T-cell (primary cell): ENCODE measurements at places on chromosomes 6 and 20. TPM values are rescaled to one million over a fixed set of nuclear protein-coding genes. Genes with fewer than 3 reads are reported as not detected.
A peak's percentile ranks its signal among the peaks of the same experiment; 100 is the strongest.

SLC52A3 gene
- not detected for total RNA-seq

MAS1 gene
- total RNA-seq = not detected

PHF3 gene
- total RNA-seq = 99.1 TPM

KHDC1L gene
- not detected for total RNA-seq

GLP1R gene
- total RNA-seq = not detected

PRKN gene
- total RNA-seq = 7.7 TPM

TOX2 gene
- 3.0 TPM for total RNA-seq

DNA sequence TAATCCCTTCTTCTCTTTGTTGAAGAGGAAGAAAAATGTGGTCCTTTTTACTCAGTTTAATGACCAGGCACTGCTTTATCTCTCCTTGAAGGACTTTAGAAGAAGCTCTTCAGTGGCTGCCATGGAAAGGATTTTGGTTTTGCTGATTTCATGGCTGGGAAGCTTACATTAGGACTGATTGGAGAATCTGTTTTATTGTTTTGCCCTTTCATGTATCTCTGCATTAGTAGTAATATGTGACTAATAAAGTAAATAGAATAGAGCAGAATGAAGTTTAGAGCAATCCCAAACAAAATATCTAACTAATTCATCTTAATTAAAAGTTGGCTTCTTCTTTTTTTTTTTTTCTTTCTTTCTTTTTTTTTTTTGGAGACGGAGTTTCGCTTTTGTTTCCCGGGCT lies 502.9 kb downstream of the HAO1 start:
- no peak for DNase-seq

- no peak for DNase-seq
These were observed 152.9 kb upstream of the COL21A1 start for GRCh38 chr6:56400273-56400672.

DNA sequence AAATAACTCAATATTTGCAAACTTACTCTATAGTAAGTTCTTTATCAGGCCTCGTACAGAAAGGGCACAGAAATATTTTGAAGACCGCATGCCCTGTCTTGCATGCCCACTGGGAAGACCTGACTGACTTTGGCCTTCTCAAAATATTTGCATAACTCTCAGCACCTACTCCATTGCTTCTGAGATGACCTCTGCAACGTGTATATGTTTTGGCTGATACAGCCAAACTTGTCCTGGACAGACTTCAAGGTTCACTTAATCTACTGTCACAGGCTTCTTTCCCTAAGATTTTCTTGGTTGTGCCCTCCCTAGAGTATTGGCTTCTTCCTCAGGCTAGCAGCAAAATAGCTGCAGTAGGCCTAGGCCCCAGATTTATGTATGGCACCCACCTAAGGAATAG lies 21.5 kb upstream of the SERINC3 start:
- DNase-seq = no peak

GRCh38 chr20:53081916-53082863 lies 110.0 kb downstream of the TSHZ2 start:
- no peak for DNase-seq

GRCh38 chr6:15343490-15344191 lies 97.8 kb downstream of the JARID2 start:
- no peak for DNase-seq

DNA sequence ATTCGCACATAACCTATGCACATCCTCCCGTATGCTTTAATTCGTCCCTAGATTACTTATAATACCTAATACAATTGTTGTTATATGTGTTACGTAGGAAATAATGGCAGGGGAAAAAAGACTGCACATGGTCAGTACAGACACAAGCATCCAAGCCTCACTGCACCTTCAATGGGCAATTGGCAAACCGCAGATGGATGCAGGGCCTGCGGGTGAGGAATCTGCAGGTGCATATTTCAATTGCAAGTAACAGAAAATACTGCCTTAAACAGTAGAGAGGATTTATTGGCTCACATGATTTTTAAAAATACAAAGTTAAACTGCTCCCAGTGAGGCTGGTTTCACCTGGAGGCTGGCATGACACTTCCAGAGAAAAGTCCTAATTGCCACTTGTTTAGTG lies 142.1 kb upstream of the MLN start:
- DNase-seq = no peak

DNA sequence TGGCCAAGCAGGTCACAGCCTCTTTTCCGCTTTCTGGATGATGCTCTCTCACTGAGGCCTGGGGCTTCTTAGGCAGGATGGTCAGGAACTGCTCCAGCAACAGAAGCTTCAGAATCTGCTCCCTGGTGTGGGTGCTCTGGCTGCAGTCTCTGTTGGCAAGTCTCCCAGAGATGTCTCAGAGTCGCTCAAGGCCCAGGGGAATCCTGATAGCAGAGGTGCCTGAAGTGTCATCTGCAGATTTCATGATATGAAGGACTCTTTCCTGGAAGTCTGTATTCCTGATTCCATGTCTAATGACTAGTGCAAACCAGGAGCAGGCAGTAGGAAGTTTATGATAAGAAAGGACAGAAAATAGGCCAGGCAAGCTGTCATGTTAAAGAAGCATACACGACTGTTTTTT lies 20.3 kb downstream of the ZSCAN31 start:
- DNase-seq = no peak

GRCh38 chr6:52136055-52136454 lies 48.6 kb upstream of the PKHD1 start:
- DNase-seq = no peak

GRCh38 chr6:43053545-43054205 lies at the start of gene CUL7:
Gene CUL7 (minus strand): TSS chr6:43053851. CDS start chr6:43052788, 1,063 bp downstream.
- peak; percentile 90 for DNase-seq

DNA sequence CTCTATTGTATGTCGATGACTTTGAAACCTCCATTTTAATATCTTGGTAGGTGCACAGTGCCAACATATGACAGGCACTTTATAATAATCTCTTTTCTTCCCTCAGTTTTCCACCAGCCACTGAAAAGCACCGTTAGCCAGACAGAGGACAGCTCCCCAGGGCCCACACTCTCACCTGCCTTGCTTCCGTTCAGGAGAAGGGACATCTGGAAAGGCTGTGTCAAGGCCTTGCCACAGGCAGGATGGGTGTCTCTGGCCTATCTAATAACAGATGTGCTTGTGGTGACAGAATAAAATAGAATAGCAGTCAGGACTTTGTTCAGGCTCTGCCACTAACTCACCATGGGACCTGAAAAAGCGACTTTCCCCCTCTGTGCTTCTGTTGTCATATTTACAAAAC lies 75.5 kb upstream of the CCDC167 start:
- DNase-seq = no peak

DNA sequence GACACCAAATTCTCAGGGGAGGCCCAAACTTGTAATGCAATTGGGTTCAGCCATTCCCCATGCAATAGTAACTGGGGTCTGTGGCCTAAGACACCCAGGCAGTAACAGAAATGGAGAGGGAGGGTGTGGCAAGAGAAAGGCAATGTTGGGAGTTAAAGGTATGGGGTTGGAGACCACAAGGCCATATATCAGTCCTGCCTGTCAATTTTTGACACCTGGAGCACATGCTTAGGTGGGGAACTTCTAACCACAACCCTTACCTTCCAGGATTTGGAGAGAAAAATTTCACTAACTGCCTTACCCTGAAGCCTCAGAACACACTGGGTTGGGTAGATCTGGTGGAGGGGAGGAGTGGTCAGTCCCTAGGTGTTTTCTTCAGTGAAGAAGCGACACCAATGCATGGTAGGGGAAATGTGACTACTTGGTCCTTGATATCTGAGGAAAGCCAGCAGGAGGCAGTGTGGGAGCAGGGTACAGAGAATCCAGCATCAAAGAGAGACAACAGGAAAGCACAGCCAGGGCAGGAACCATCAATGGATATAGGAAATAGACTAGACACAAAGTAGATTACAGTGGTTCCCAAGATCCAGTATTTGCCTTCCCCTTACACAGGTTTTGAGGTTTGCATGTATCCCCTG lies 6.8 kb upstream of the USP49 start:
- peak; percentile 54 for DNase-seq

DNA sequence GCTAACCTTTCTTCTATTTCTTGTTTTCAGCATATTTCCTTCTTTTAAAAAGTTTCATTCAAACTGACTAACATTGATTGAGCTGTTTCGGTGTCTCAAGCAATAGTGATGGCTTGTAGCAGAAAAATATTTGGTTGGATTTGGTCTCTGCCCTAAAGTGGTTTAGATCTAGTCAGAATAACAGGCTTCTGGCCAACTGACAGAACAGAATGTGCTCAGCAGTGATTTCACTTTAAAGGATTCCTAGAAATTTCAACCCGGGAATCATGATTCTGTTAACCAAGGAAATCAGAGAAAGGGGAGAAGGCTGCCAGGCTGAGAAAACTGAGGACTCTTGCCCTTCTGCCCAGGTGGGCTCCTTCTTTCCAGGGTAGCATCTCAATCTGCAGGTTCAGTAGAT lies 16.6 kb upstream of the GSTA1 start:
- no peak for DNase-seq

- no peak for DNase-seq
These were observed 131.2 kb upstream of the CDH4 start for GRCh38 chr20:61120595-61121515.

DNA sequence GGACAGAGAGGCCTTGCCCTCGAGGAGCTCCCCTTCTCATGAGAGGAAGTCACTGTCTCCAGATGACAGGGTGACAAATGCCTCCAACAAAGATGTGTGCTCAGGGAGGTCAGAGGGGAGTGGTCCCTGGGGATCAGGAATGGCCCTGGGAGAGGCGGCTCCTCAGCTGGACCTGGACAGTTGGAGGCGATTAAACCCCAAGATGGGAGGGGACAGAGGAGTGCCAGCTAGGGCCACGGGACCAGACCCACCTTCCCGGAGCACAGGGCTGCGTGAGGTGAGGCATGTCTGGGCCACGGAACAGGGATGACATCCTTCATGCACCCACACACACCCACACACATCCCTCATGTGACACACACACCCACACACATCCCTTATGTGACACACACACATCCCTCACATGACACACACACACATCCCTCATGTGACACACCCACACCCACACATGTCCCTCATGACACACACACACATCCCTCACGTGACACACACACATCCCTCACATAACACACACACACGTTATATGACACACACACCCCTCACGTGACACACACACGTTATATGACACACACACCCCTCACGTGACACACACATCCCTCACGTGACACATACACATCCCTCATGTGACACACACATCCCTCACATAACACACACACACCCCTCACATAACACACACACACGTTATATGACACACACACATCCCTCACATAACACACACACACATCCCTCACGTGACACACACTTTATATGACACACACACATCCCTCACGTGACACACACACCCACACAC lies 57.4 kb upstream of the SLCO4A1 start:
- no peak for DNase-seq

DNA sequence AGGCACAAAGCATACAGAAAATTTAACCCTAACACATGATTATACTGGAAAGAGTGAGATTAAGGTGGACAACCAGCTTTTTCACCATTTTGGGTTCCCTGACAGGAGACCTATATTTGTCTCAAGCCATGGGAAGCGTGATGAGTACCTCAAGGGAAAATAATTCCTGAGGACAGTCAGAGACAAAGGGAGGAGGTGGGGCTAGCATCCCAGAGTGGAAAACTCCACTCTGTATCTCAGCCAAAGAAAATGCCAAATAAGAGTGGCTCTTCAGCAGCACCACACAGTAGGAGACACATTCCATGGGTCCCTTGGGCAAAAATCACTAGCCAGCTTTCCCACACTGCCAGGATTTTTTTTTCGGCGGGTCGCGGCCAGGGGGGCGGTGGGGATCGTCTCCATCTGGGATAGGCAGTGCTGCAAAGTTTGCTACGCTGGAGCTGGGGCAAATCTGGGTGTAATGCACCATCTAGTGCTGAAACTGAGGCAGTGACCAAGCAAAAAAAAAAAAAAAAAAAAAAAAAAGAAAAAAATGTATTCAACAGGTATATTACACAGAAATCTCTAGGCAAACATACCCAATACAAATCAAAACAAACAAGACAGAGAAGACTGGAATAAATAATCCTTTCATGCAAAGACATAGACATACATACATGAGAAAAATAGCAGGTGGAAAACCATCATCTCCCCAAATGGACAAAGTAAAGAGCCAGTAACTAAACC lies 77.3 kb upstream of the SLC35F1 start:
- no peak for DNase-seq

- DNase-seq = no peak
These were observed 98.9 kb downstream of the BCKDHB start for GRCh38 chr6:80205404-80205803.
